ENCODE measurements at places on chromosomes 5 and 9.
A peak's percentile ranks its signal among the peaks of the same experiment; 100 is the strongest.

- DNase-seq: peak; percentile 13
Measured at GRCh38 chr9:131875828-131876485, 136.1 kb upstream of the RAPGEF1 start.

GRCh38 chr9:86098824-86099700 lies at the start of gene GOLM1:
Gene GOLM1 (minus strand): TSS chr9:86099558. CDS start chr9:86079320, 20,238 bp downstream.
- peak; percentile 38 for DNase-seq

DNA sequence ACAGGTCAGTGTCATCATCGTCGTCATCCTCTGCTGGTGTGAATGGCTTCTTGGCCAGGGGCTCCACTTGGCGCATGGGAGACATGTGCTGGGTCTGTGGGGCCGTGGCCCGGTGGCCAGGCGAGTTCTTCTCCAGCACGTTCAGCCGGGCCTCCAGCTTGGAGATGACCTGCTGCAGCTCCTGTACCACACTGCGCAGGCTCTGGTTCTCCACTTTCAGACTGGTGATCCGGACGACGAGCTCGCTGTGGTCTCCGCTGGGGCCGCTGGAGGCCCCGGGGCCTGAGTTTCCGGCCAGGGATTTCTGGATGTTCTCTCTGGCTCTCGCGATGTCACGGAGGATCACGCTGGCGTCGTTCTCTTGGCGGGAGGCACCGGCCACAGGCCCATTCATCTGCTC lies 40.6 kb downstream of the ZNF484 start:
- DNase-seq: no peak

- DNase-seq: no peak
Measured at GRCh38 chr9:129206905-129207304, 28.8 kb upstream of the IER5L start.

- no peak for DNase-seq
Measured at GRCh38 chr9:102362470-102363132, 624.2 kb upstream of the GRIN3A start.

GRCh38 chr5:158809310-158809850 lies 290.3 kb downstream of the EBF1 start:
- DNase-seq: no peak

DNA sequence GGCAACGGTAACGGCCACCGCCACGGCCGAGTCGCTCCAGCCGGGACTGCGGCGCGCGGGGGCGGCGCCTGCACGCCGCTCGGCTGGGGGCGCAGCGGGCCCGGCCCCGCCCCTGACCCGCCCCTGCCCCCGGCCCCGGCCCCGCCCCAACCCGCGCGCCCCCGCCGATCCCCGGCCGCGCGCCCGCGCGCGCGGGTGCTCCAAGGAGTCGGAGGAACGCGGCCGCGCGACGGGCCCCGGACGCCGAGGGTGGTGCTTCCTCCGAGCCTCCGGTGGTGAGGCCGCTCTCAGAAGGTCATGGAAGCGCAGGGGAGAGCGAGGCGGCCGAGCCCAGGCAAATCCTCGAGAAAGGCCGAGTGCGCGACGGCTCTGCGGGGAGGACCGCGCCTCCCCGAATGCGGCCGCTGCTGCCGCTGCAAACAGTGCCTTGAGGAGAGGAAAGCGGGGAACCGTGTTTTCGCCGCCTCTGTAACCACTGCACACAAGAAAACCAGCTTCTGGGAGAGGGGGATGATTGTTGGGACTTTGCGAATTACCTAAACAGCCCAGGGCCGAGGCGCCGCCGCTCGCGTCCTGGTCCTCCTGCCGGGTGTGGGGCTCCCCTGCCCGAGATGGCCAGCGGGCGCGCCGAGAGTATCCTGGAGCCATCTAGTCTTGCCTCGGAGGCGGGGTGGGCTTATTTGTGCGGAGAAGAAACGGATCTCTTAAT lies at the start of gene LIFR:
Gene LIFR, minus strand, starts transcription at position 48 of the 709 bp plus-strand sequence. CDS start 25,999 bp downstream, outside the sequence.
- peak; percentile 73 for DNase-seq
